Right lobe of liver (tissue), 6 donors: ENCODE measurements at places on chromosomes 2 and 18. TPM values are rescaled to one million over a fixed set of nuclear protein-coding genes. Genes with fewer than 3 reads are reported as not detected.

GRCh38 chr2:172372436-172372835 is 55.0 kb upstream of the ITGA6 start:
- no peak for DNase-seq

DNA sequence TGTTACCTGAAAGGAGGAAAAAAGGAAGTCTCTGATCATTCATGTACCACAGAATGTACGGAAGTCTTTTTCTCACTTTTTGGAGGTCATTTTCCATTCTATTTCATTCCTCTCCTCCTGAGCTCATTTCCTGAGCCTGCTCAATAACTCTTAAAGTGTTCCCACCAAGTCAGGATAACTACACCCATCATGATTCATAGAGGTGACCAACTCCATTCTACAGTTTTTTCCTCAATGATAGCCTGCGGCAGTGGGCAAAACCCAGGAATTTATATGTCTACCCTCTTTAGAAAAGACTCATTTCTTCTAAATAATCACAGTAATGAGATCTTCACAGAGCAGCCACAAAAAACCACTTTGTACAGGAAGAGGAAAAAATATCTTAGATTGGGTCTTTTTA is 372.5 kb downstream of the RBM43 start:
- no peak for DNase-seq

DNA sequence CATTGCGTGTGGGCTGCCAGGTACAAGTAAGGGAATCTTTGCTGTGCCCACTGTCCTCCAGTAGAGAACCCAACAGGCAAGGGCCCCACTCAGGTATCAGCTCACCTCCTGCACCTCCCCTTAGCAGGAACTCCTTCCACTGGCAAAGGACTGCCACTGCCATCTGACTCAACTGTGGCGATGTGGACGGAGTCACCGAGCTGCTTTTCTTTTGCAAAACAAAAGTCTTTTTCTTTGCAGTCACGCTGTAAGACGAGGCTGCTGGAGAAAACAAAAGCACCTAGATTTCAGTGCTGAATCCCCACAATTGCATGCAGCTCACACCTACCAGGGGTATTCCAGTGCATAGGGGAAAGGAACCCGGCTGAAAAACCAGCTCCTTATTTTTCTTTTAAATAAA is 7.9 kb downstream of the MTERF4 start:
- DNase-seq, result no peak

GRCh38 chr2:108316461-108317258 is 28.0 kb downstream of the SULT1C2 start:
- no peak for DNase-seq

GRCh38 chr2:221997100-221997499 is 301.7 kb downstream of the PAX3 start:
- DNase-seq, result no peak

DNA sequence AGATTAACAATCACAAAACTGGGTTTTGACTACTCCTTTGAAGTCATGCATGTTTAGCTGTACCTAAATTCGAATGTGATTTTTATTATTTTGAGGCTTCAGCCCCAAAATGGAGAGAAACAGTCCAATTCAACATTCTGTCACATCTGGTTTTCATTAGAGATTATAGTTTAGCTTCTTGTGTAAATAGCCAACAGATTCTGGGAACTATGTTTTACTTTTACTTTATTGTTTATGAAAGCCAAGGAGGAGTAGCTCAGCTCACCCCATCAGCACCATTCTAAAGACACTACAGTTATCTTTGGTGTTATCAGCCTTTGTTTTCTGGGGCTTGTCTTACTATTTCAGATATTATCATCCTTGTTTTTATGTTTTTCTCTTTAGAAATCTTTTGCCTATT is 465.0 kb upstream of the CWC22 start:
- no peak for DNase-seq

- peak; percentile 28 for DNase-seq
Measured at GRCh38 chr2:128421286-128421685, 102.6 kb upstream of the HS6ST1 start.

DNA sequence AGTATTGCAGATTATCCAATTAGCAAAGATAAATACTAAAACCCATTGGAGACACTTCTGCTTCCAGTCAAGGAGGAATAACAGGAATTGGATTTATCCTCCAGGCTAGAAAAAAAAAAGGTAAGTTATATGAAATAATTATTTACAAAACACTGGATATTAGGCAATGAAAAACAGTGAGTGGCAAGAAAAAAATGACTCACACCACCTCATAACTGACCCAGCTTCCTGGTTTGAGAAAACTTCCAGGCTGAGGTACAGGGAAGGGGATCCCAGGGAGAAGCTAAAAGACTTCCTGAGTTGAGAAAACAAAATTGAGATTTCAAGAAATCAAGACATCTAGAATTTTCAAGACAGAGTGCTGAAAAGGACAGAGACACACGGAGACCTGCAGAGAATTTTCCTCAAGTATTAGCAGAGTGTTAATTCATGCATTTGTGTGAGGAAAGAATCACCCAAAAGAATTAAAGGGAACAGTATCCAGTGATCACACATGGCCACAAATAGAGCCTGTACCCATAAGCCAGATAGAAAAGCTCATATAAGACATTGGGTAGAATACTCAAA is 17.4 kb downstream of the SRD5A2 start:
- DNase-seq, result no peak

DNA sequence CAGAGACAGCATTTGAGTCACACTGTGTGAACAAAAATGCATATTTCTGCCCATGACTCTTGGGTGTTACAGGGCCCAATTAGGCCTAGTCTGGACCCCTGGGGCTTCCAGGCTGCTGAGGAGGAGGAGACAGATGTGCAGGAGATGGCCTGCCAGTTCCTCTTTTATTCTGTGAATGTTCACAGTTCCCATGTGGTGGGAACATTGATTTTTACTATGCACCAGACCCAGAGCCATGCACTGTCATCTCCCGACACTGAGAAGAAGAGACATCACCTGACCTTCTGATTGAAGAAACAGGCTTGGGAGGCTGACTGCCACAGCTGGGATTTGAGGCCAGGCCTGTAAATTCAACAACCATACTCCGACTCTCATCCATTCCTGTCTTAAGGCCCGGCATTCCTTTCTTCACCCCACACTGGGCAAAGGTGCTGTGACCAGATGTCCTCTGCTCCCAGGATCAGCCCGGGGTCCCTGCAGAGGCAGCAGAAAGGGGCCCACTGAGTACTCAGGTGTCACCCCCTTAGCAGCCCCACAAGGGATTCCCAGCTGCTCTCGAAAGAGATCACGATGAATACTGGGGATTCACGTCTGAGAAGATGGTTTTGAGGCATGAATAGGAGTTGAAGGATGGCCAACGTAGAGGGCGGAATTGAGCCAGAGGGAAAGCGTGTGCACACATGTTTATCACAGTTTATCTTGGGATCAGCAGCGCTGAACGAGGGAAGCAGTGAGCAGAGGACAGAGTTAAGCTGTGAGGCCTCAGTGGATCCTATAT is 3.6 kb upstream of the TFCP2L1 start:
- no peak for DNase-seq

DNA sequence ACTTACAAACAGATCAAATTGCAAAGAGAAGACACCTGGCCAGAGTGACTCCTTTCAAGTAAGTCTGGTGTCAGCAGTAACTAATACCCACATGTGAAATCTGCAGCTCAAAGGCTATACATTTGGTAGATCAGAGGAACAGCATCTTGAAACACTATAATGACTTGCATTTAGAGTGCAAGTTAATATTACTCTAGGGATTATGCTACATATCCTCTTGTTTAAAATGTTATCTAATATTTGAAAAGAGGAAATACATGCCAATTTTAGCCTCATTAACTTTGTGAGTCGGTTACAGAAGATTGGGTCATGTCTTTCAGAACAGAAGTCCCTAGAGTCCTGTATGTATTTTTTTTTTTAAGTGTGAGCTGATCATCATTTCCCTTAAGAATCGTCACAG is 15.2 kb downstream of the LANCL1 start:
- no peak for DNase-seq

GRCh38 chr2:170277951-170278350 is 100.0 kb downstream of the MYO3B start:
- DNase-seq, result no peak

DNA sequence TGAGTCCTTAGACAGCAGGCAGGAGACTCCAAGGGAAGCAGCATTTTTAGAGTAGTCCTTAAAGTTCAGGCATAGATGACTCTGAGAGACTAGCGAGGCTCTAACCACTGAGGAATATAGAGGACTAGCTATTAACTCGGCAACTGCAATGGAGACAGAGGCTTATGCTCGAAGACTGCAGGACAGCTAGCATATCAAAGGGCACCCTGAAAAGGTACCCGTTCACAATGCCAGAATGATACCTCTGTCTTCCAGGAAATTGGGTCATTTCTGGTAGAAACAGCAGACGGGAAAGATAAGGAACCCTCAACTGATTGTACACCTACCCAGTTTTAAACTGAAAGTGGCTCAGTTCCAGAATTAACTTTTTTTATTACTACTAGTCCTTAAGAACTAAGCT is 1204.0 kb upstream of the ZEB2 start:
- no peak for DNase-seq

DNA sequence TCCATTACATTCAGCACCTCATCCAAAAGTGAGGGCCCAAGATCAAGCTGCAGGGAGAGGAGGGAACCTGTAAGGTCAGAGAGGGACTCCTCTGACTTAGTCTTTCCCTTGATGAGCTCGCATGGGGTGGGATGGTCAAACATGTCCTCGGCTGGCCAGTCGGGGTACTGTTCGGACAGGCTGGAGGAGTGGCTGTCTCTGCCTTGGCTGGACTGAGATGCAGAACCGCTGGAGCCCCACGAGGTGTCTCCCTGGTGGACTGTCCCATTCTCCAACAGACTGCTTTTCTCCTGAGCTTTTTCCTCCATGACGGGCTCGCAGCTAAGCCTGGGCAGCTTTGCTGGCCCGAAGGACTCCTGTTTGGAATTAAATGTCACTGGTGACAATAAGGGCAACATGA is 25.6 kb downstream of the CDC42EP3 start:
- no peak for DNase-seq

GRCh38 chr18:10926621-10927161 is 222.7 kb downstream of the PIEZO2 start:
- DNase-seq, result peak; percentile 43

DNA sequence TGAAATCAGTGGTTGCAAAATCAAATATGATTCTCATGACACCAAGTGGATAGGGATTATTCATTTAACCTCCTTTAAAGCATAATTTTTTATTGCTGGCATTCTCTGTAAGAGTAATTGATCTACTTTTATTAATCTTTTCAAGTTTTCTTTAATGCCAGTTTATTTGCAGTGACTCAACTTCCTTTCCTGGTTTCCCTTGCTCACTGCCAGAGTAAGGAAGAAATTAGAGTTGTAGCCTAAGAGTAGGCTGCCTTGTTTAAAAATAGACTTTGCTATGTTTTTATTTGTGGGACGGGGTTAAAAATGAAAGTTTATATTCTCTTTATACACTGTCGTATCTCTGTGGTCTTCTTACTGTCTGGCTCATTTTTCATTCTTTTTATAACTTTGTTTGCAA is 148.6 kb downstream of the WDR7 start:
- no peak for DNase-seq

DNA sequence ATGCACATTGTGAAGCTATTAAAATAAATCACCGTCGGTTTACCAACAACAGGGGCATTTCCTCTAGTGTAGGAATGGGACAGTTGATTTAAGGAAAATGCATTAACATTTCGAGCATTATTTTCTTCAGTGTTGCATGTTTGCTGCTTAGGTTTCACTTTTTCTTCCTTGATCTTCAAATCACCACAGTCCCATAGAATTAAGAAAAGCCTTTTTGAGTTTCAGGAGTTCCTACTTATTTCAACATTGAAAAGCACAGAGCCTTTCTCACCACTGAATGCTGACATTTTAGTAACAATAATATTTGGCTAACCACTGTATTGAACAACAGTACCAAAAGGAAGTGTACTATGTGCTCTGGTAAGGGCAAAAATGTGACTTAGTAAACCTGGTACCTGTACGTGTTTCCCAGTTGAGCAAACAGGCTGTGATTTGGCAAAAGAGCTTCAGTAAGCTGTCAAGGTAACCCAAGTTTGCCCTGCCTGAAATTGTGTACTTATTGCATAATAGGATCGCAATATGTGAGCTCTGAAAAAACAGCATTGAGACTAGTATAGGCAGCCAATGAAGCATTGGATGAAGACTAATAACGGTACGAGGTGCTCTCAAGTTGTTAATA is 2.2 kb downstream of the LRRTM4 start:
- DNase-seq, result no peak

DNA sequence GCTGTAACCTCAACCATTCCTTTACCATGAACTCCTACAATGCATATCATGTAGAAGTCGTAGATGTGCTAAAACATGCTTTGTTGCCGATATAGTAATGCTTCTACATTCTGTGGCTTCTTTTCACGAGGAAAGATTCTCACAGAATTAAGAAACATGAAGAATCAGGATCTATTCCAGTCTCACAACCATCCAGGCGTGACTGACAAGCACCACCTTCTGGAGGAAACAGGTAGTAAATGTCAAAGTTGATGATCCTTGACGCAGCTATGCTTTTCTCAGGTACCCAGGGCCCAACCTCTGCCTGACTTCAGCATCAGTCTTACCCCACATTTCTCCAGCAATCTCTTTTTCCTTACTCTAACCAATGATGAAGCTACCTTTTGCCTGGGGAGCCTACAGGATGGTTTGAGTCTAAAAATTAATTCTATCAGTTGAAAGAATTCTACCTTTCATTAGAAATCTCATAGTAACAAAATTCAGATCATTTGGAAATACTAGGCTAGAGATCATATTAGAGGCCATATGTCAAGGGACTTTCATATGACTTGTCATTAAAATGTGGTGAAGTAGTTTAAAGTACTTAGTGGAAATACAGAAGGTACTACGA is 123.3 kb upstream of the RND3 start:
- no peak for DNase-seq

DNA sequence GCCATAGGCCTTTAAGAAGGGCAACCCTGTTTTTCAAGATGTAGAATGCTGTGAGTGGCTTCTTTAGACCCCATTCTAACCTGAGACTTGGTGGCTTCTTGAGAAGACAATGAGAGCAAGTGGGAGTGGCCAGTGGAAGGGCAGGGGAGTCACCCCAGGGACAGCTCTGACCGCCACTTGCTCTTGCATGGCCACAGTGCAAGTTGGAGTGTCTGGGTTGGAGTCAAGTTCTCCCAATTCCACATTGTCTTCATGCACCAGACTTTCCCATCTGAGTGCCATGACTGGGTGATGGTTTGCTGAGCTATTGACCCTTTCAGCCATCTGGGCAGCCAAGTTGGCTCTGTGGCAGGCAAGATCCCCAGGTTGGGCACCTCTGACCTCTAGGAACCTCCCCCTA is 148.0 kb upstream of the SKOR2 start:
- DNase-seq, result no peak

DNA sequence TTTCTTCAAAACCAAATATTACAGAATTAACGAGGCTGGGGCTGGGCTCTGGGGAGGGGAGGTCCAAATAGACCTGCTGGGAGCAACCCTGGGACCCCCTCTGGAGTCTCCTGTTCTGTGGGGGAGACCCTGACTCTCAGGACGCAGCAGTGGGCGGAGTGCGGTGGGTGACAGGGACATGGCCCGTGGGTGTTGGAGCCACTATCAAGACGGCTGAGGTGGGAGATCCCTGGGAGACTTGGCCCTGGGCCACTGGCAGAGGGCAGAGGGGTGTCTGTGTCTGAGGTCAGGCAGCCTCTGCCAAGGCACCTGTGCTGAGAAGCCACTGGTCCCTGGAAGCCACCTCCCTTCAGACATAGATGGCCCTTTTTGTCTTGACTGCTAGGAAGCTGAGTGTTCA is 79.5 kb upstream of the CTDP1 start:
- DNase-seq, result peak; percentile 39

- DNase-seq, result no peak
Measured at GRCh38 chr2:30348825-30349224, 98.2 kb upstream of the LCLAT1 start.

Gene SLC9A4
- total RNA-seq, result not detected

Gene C2orf66
- total RNA-seq, result not detected

Gene SCN2A
- not detected for total RNA-seq

Gene CCDC93
- total RNA-seq, result 14.2 TPM

Gene NEB
- total RNA-seq, result 12.4 TPM

Gene GPR155
- total RNA-seq, result 6.5 TPM
